Activated naive CD8-positive, alpha-beta T cell treated with anti-CD3 and anti-CD28 coated beads, Interleukin-2, amount 50 U/mL, for 16 hours (primary cell): ENCODE measurements at places on chromosomes 1 and 21.

DNA sequence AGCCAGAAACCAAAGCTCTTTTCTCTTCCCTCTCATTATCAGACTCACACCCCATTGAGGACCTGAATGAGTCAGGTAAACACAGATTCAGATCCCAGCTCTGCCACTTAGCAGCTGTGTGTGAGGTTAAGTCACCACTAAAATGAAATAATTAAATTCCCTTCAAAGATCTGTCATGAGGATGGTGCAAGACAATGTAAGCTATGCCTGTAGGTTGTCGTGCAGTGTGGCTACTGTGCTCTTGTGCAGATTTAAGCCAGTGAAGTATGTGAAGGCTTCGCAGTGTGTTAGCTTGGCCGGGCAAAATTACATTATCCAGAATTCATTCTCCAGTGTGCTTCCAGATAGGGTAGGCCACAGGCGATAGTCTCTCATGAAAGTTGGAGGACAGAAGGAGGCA, 13.6 kb downstream of the UBL4B start:
- no peak for DNase-seq

DNA sequence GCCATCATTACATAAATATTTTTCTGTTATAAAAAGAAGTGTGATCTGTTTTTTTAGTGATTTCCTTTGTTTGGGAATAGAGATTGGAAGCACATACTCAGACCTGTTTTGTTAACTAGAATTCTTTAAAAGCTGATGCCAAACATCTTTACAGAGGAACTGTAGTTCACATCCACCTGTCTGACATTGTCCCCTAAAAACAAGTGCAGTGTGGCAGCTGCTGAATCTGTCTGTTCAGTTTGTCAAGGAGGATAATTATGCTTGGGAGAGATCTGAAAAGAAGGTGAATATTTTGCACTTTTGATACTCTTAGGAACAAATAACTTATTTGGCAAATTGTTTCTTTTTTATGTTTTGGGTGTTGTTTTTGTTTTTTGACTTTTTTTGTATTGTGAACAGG, 13.6 kb downstream of the AGMAT start:
- DNase-seq = no peak

DNA sequence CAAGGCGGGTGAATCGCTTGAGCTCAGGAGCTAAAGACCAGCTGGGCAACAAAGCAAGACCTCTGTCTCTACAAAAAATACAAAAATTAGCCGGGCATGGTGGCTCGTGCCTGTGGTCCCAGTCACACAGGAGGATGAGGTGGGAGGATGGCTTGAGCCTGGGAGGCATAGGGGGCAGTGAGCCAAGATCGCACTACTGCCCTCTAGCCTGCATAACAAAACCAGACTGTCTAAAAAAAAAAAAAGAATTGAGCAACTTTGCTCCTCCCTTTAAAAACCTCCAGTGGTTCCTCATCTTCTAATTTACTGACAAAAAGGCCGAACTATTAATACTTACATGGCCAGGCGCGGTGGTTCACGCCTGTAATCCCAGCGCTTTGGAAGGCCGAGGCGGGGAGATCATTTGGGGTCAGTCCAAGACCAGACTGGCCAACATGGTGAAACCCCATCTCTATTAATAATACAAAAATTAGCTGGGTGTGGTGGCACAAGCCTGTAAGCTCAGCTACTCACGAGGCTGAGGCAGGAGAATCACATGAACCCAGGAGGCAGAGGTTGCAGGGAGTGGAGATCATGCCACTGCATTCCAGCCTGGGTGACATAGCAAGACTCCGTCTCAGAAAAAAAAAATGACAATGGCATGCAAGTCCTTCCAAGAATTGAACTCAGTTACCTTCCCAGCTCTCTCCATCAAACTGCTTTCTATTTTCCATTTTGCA, 4.4 kb downstream of the ACBD3 start:
- no peak for DNase-seq

GRCh38 chr1:228104526-228105269, 1.6 kb upstream of the C1orf35 start:
- no peak for DNase-seq

DNA sequence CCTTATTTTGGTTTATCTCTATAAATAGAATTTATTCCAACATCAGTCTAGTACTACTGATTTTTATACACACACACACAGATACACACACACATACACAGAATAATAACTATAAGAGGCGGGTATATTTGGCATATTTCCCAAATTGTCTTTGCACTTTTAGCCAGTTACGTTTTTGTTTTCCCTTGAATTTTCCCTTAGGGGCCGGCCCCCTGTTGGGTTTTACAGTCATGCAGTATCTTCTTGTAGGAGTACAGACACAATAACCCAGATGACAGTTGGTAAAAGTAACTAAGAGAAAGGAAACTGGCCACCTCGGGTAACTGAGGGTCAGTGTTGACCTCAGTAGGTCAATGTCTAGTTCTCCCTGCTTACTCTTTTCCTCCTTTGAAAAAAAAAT, 50.9 kb downstream of the DISP1 start:
- DNase-seq = no peak

DNA sequence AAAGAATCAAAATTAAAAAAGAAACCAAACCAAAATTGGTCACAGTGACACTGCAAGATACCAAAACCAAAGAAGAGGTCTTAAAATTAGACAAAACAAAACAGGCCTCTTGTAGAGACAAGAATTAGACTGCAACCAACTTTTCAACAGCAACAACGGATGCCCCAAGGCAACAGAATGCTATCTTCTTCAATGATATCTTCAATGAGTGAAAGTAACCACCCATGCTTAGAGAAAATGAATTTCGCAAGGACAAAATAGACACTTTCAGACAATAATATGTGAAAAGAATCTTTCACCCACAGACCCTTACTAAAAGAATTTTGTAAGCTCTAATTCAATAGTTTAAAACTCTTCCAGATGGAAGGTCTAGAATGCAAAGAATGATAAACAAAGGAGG, 41.7 kb downstream of the USP48 start:
- no peak for DNase-seq
